Frontal cortex (tissue), 4 donors: ENCODE measurements at places on chromosomes 16 and 17.

- DNase-seq = no peak
Observed at GRCh38 chr16:3797473-3797872, 80.1 kb upstream of the TRAP1 start.

GRCh38 chr17:39170109-39170508 lies 4.1 kb upstream of the ARL5C start:
- DNase-seq = no peak

GRCh38 chr16:48194828-48195556 lies 39.2 kb upstream of the ABCC12 start:
- no peak for DNase-seq

- DNase-seq = no peak
Observed at GRCh38 chr17:36459045-36459444, 27.4 kb upstream of the ZNHIT3 start.

GRCh38 chr16:28165598-28165997 lies 46.2 kb downstream of the XPO6 start:
- no peak for DNase-seq
